HT1080 (cell line): ENCODE measurements at places on chromosomes 2 and 18.

DNA sequence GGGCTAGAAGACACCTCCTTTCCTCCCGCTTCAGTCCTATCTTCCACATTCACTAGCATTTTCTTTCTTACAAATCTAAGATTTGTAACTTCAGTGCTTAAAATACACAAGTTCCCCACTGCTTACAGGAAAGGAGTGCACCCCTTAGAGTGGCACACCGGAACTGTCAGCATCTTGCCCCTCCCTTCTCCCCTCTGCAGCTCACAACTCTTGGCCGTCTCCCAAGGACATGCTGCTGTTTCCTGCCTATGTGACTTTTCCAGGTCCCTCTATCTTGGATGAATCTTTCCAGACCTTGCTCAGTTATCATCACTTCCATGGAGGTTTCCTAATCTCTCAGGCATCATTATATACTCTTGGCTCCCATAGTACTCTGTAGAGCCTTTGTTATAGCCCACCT is 334.8 kb downstream of the CELF4 start:
- DNase-seq: no peak

GRCh38 chr2:9250091-9250490 is 43.5 kb downstream of the ASAP2 start:
- DNase-seq: no peak

DNA sequence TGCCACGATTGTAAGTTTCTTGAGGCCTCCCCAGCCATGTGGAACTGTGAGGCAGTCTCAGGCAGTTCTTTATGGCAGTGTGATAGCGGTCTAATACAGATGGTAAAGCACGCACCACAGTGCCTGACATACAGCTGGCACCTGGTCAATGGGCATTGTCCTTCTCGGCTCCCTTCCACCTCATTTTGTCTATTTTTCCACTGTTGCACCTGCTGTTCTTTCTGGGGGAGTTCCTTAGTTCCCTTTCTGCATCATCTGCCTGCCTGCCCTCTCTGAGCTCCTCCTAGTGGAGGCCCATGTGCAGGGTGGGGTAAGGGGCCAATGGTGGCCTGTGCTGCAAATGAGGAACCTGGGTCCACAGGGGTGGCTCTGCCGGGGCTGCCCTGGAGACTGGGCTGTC is 157.6 kb downstream of the LPIN1 start:
- no peak for DNase-seq

GRCh38 chr2:223439786-223440185 is 162.4 kb downstream of the SCG2 start:
- no peak for DNase-seq

DNA sequence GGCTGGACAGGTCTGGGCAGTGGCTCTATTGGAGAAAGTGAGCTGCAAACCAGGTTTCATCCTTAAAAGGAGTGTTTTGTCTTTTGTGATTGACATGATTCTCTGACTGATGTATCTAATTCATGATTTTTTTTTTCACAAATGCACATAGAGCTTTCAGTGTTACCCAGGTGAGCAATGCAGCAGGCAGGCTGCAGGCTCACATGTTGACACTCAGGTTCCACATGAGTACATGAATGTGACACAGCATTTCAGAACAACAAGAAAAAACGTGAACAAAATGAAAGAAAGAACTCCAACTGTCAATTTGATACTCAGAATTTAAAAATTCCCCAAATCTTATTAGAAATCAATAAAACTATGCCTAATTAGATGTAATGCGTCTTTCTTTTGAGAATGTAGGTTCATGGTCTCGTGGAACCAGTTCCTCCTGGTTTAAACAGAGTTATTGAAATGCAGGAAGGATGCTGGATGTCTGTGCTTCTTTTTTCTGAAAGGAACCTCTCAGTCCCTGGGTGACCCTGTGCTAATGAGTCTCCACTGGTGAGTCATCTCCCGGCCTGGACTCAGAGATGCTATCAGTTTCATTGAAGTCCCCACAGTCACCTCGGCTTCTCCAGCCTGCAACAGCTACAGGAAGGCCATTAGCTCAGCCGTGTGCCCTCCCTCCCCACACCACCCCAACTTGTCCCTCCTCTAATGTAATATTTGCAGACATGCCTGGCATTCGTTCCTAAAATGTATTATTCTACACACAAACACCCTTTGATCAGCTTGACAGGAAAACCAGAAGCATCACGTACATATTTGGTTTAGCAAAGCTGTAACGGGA is 430.4 kb downstream of the LPIN1 start:
- peak; percentile 82 for DNase-seq
